ENCODE measurements at places on chromosomes 16 and 17.
A peak's percentile ranks its signal among the peaks of the same experiment; 100 is the strongest.

DNA sequence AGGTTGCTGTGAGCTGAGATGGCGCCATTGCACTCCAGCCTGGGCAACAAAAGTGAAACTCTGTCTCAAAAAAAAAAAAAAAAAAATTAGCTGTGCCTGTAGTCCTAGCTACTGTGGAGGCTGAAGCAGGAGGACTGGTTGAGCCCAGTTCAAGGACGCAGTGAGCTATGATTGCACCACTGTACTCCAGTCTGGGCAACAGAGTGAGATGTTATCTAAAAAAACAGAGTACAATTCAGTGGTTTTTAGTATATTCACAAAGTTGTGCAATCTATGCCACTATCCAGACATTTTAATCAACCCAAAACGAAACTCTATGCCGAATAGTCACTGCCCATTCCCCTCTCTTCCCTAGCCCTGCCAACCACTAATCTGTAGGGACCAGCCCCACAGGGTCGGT, 25.1 kb downstream of the C16orf54 start:
- no peak for DNase-seq

GRCh38 chr17:71993363-71993762, 127.5 kb upstream of the SOX9 start:
- no peak for DNase-seq

DNA sequence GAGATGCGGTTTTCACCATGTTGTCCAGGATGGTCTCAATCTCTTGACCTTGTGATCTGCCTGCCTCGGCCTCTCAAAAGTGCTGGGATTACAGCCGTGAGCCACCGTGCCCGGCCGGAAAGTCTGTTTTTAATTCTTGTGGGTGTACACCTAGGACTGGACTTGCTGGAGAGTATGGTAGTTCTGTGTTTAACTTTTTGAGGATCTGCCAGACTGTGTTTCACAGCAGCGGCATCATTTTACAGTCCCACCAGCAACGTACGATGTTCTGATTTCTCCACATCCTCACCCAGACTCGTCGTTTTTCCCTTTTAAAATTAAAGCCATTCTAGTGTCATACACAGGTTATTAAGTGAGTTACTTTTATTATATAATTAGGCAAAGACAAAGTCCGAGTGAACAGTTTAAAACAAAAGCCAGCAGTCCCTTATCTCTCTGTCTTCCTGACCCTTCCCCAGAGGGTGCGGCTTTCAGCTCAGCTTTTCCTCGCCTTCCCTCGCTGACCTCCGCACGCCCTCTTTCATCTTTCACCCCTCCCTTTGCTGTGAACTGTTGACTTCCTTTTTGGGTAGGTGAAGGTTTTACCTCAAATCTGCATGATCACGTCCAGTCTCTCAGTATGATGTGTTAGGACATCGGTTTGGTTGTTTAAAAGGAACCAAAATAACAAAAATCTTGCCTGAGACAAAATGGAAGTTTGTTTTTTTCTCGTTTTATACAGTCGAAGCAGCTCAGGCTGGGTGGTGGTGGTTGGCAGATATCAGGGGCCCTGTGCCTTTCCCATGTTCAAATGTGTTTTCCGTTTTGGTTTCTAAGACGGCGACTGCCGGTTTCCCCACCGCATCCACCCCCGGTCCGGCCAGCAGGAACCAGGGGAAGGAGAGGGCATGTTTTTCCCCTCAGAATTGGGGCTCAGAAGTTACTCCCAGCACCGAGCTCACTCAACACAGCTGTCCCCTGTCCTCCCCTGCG, 18.0 kb downstream of the FAM234A start:
- DNase-seq, result no peak

GRCh38 chr16:23941963-23942564, 106.3 kb downstream of the PRKCB start:
- DNase-seq, result no peak

DNA sequence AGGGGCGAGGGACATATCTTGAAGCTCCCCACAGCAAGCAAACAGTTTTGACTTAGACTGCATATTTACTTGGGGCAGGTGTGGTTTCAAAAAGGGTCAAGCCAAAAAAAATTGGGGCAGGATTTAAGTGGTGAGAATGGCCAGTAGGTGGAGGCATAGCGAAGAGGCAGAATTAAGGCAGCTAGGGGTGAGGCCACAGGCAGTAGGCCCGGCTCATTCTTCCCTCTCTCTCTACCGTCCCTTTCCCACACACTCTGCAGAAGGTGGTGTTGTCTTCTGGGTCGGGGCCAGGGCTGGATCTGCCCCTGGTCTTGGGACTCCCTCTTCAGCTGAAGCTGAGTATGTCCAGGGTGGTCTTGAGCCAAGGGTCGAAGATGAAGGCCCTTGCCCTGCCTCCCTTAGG, 2.6 kb downstream of the SHBG start:
- DNase-seq, result no peak

GRCh38 chr17:34081269-34081668, 173.8 kb upstream of the CCL2 start:
- DNase-seq, result no peak

DNA sequence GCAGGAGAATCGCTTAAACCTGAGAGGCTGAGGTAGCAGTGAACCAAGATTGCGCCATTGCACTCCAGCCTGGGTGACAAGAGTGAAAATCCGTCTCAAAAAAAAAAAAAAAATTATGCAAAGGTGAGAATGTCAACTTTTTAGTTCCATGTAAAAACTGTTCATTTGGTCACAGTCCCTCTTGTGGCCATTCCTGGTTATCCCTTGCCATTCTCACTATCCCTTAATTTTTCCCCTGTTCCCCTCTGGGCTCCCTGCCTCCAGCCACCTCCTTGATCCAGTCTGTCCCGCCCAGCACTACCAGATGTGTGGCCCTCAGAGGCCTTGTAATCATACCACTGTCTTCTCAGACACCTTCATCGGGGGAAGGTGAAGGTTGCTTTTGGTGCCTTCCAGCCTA, 23.4 kb downstream of the DCAF7 start:
- DNase-seq, result no peak

GRCh38 chr16:11252482-11252931, 3.5 kb downstream of the SOCS1 start:
- no peak for DNase-seq

DNA sequence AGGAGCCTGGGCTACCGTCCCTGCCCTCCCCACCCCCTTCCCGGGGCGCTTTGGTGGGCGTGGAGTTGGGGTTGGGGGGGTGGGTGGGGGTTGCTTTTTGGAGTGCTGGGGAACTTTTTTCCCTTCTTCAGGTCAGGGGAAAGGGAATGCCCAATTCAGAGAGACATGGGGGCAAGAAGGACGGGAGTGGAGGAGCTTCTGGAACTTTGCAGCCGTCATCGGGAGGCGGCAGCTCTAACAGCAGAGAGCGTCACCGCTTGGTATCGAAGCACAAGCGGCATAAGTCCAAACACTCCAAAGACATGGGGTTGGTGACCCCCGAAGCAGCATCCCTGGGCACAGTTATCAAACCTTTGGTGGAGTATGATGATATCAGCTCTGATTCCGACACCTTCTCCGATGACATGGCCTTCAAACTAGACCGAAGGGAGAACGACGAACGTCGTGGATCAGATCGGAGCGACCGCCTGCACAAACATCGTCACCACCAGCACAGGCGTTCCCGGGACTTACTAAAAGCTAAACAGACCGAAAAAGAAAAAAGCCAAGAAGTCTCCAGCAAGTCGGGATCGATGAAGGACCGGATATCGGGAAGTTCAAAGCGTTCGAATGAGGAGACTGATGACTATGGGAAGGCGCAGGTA, 762 bp downstream of the CDK12 start:
- no peak for DNase-seq

GRCh38 chr17:46001390-46002310, 2.6 kb downstream of the STH start:
- DNase-seq, result no peak

DNA sequence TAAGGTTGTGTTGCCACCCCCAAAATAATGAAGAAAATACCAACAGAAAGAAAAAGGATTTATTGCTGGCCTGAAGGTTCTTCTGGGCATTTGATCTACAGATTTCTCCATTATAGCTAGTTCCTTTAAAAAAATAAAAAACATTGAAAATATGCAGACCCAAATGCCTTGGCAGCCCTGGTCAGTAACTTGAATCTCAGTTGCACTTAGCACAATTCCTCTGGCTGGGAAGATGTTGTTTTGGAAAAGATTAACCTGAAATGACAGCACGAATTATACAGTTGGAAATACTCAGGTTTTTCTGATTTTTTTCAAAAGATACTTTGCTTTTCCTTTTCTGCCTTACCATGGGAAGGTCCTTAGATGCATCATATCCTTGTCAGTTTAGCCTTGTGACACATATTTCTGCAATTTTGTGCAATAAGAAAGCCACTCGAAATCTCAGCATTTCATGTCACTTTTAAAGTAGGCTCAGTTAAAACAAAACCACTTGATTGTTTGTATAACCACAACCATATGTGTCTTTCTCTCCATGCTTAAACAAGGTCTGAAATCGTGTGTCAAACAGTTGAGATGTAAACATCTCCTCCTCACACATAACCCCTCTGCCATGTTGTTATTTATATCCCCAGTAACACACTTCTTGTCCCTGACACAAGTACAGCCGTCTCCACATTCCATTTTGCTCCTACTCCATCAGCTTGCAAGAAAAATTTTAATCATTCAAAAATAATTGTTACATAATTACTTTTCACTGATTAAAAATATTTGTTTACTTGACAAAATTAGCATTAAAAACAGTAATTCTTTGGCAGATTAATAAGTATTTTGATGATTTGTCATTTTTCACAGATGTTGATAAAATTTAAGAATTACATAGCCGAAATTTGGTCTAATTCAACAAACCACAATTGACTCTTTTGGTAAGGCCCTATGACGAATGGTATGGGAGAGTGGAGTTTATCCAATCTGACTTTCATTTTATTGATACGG, 61.1 kb downstream of the SIAH1 start:
- DNase-seq, result no peak

DNA sequence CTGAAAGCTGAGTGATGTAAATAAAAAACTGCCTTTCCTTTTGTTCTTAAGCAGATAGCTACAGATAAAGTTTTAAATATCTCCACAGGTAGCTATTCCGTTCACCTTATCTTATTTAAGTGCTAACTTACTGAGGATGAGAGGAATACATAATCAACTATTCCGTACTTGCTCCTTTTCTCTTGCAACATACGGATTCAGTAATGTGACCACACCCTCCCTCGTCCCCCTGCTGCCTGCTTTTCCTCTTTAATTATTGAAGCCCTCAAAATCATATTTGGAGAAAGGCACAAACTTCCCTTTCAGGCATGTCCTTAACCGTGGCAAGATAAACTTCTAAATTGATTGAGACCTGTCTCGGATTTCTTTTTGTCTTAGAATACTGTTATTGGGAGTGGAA, 101.4 kb downstream of the MAP2K4 start:
- no peak for DNase-seq

- DNase-seq, result no peak
Measured at GRCh38 chr16:59478838-59479237, 744.7 kb upstream of the GOT2 start.

- peak; percentile 60 for DNase-seq
Measured at GRCh38 chr16:61792194-61792909, 243.9 kb downstream of the CDH8 start.

GRCh38 chr17:17960500-17961030, 11.6 kb downstream of the TOM1L2 start:
- no peak for DNase-seq

DNA sequence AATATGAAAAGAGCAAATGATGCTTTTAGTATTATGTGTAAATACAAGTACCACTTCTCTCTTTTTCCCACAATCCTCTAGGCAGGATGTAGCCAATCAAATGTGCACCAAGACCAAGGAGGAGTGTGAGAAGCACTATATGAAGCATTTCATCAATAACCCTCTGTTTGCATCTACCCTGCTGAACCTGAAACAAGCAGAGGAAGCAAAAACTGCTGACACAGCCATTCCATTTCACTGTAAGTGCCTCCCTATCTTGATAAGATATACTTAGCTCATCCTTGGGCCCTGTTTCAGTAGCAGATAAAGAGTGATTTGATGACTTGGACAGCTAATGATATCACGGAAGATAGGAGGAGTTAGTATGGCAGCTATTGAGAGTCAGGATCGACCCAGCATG, 33.7 kb downstream of the TADA2A start:
- no peak for DNase-seq

DNA sequence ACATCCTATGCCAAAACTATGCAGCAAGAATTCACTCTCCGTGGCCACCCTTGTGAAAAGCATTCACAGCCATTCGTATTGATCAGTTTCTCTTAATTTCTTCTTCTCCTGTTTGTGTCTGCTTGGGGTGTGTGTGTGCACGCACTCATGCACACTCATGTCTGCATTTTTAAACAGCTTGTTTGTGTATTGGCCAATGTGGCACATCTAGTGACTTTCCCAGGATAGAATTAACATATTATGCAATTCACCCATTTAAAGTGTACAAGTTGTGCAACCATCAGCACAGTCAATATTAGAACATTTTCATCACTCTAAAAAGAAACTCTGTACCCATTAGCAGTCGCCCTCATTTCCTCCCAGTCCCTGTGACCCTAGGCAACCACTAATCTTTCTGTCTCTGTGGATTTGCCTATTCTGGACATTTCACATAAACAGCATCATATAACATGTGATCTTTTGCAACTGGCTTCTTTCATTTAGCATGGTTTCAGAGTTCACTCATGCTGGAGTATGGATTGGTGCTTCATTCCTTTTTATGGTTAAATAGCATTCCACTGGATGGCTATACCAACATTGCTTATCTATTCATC, 20.1 kb downstream of the IRX3 start:
- no peak for DNase-seq

GRCh38 chr16:18008356-18008755, 328.2 kb downstream of the NPIPA8 start:
- DNase-seq, result no peak

DNA sequence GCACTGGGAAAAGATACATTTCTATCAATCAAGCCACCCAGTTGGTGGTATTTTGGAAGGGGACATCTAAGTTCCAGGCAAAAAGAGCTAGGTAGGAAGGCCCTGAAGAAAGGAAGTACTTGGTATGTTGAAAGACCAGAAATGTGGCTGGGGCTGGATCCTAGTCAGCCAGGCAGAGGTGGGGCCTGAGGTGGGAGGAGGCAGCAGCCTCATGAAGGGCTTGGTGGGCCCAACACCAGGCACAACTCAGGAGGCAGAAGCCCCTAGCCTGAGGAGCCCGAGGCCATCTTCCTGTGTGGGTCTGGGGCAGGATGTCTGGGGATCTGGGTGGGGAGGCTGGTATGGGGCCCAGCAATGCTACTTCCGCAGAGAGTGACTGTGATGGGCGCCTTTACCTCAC, 105.9 kb downstream of the SALL1 start:
- DNase-seq, result no peak

- DNase-seq, result no peak
Measured at GRCh38 chr16:2987833-2988232, 7.6 kb upstream of the PKMYT1 start.

All from epithelial cell of prostate (primary cell).